ENCODE measurements at places on chromosomes 3 and 15. TPM values are rescaled to one million over a fixed set of nuclear protein-coding genes. Genes with fewer than 3 reads are reported as not detected.

Gene ZNF385D
- not detected for total RNA-seq

DNA sequence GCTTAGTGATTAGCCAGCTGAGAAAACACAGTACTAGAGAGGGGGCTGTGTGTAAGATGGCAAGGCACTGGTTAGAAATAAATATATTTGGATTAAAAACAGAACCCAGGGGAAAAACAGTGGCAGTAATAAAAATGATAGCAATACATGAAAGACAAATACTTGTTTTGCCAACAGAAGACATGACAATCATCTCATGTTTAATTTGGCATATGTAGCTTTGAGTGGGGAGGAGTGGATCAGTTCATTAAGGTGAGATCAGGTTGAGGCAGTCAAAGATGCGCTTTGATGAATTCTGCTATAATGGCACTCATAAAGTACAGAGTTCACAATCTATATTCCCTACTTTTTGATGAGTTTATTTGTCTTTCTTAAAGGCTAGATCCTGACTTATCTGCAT, 3.4 kb upstream of the HGD start:
- no peaks in the 10 kb centered on the region for H3K4me1 ChIP-seq
- H3K27ac ChIP-seq = no peak overlapping the region
- DNase-seq = no peak
- peaks cover 4% of the 10 kb centered on the region for H3K27me3 ChIP-seq
- no peak overlapping the region for H3K4me3 ChIP-seq
- no peaks in the 10 kb centered on the region for H3K36me3 ChIP-seq

GRCh38 chr3:172140499-172141391, 101.4 kb downstream of the FNDC3B start:
- no peaks in the 10 kb centered on the region for H3K36me3 ChIP-seq
- H3K27me3 ChIP-seq = no peaks in the 10 kb centered on the region
- no peak overlapping the region for H3K4me3 ChIP-seq
- DNase-seq = no peak

DNA sequence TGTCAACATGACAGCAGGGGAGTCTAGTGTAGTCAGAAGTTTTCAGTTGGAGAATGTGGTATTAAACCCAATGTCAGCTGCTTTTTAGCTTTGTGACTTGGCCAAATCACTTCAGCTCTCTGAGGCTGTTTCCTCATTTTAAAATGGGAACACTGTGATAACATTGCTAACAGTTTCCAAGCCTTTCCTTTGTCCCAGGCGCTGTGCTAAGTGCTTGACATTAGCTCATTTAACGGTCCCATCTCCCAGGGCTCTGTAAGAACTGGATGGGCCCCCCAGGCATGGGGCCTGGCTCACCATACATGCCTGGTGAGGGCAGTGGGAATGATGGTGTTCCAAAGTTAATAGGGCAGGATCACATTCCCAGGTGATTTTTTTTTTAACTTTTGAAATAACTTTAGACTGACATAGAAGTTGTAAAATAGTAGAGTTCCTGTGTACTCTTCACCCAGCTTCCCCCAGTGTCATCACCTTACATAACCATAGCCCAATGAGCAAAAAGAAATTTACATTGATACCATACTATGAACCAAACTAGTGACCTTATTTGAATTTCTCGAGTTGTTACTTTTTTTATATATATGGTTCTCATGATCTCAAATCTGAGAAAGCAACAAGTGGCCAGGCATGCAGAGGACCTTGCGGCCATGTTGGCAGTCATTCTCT, 7.7 kb downstream of the RASL12 start:
- no peak for DNase-seq
- H3K4me3 ChIP-seq = no peak overlapping the region
- no peaks in the 10 kb centered on the region for H3K4me1 ChIP-seq
- peaks cover 1% of the 10 kb centered on the region for H3K27me3 ChIP-seq
- no peak overlapping the region for H3K27ac ChIP-seq
- no peaks in the 10 kb centered on the region for H3K36me3 ChIP-seq

Gene PYGO1
- not detected for total RNA-seq

GRCh38 chr3:172530566-172530965, 7.3 kb upstream of the TNFSF10 start:
- H3K27me3 ChIP-seq = no peaks in the 10 kb centered on the region
- H3K36me3 ChIP-seq = peaks cover 2% of the 10 kb centered on the region
- DNase-seq = no peak
- H3K4me1 ChIP-seq = peaks cover 39% of the 10 kb centered on the region
- peak overlapping the region; percentile 72 for H3K27ac ChIP-seq
- H3K4me3 ChIP-seq = peak overlapping the region; percentile 20

Gene STAC
- not detected for total RNA-seq

GRCh38 chr3:111859061-111859973, at the start of gene PHLDB2:
Gene PHLDB2 (plus strand): TSS chr3:111859265. CDS start chr3:111884078, 24,813 bp downstream.
- peak; percentile 72 for DNase-seq
- peak within 1 kb of the TSS; percentile 25 for H3K27ac ChIP-seq

Gene PPP2R3A
- 0.53 TPM for total RNA-seq

- H3K36me3 ChIP-seq = peaks cover 23% of the 10 kb centered on the region
- H3K4me3 ChIP-seq = no peak overlapping the region
Observed at GRCh38 chr15:64501396-64501715, 41.0 kb downstream of the ZNF609 start.

- DNase-seq = no peak
- no peak overlapping the region for H3K4me3 ChIP-seq
- H3K4me1 ChIP-seq = no peaks in the 10 kb centered on the region
- no peak overlapping the region for H3K27ac ChIP-seq
- H3K27me3 ChIP-seq = peaks cover 32% of the 10 kb centered on the region
- no peaks in the 10 kb centered on the region for H3K36me3 ChIP-seq
Observed at GRCh38 chr3:73479325-73479724, 145.4 kb downstream of the PDZRN3 start.

- H3K4me1 ChIP-seq = no peaks in the 10 kb centered on the region
- no peak for DNase-seq
- peaks cover 4% of the 10 kb centered on the region for H3K36me3 ChIP-seq
- H3K27me3 ChIP-seq = no peaks in the 10 kb centered on the region
Observed at GRCh38 chr15:56292546-56293316, 49.1 kb upstream of the RFX7 start.

Gene GREM1
- 0.25 TPM for total RNA-seq

GRCh38 chr3:9625656-9626055, 23.6 kb upstream of the MTMR14 start:
- no peak overlapping the region for H3K4me3 ChIP-seq
- no peak for DNase-seq
- peaks cover 14% of the 10 kb centered on the region for H3K27me3 ChIP-seq
- H3K27ac ChIP-seq = no peak overlapping the region
- peaks cover 1% of the 10 kb centered on the region for H3K36me3 ChIP-seq
- no peaks in the 10 kb centered on the region for H3K4me1 ChIP-seq

GRCh38 chr15:75307778-75308390, 25.2 kb downstream of the GOLGA6D start:
- no peak overlapping the region for H3K27ac ChIP-seq
- no peak overlapping the region for H3K4me3 ChIP-seq
- peaks cover 8% of the 10 kb centered on the region for H3K4me1 ChIP-seq
- H3K36me3 ChIP-seq = no peaks in the 10 kb centered on the region

- peaks cover 77% of the 10 kb centered on the region for H3K4me1 ChIP-seq
- no peaks in the 10 kb centered on the region for H3K27me3 ChIP-seq
- no peak overlapping the region for H3K27ac ChIP-seq
- H3K36me3 ChIP-seq = no peaks in the 10 kb centered on the region
- no peak overlapping the region for H3K4me3 ChIP-seq
Observed at GRCh38 chr3:32109256-32109655, 2.8 kb downstream of the GPD1L start.
